ENCODE measurements at places on chromosomes 12 and 14.
A peak's percentile ranks its signal among the peaks of the same experiment; 100 is the strongest.

GRCh38 chr14:96143906-96144305, 60.7 kb upstream of the BDKRB2 start:
- H3K27ac ChIP-seq: no peak overlapping the region
- no peak overlapping the region for H3K4me3 ChIP-seq
- H3K27me3 ChIP-seq: no peaks in the 10 kb centered on the region
- DNase-seq: no peak

- peak overlapping the region; percentile 88 for H3K27ac ChIP-seq
- DNase-seq: no peak
- H3K4me1 ChIP-seq: no peaks in the 10 kb centered on the region
- no peaks in the 10 kb centered on the region for H3K27me3 ChIP-seq
- H3K4me3 ChIP-seq: peak overlapping the region; percentile 100
These were observed 1.2 kb downstream of the CLIP1 start for GRCh38 chr12:122421187-122421820.

- no peak overlapping the region for H3K27ac ChIP-seq
- H3K4me3 ChIP-seq: no peak overlapping the region
These were observed 176.2 kb upstream of the PDZRN4 start for GRCh38 chr12:41011939-41012338.

- peaks cover 12% of the 10 kb centered on the region for H3K27me3 ChIP-seq
- no peak overlapping the region for H3K27ac ChIP-seq
- peak; percentile 70 for DNase-seq
- no peak overlapping the region for H3K4me3 ChIP-seq
- no peaks in the 10 kb centered on the region for H3K36me3 ChIP-seq
- no peaks in the 10 kb centered on the region for H3K4me1 ChIP-seq
These were observed 5.3 kb upstream of the BEGAIN start for GRCh38 chr14:100592461-100592891.

DNA sequence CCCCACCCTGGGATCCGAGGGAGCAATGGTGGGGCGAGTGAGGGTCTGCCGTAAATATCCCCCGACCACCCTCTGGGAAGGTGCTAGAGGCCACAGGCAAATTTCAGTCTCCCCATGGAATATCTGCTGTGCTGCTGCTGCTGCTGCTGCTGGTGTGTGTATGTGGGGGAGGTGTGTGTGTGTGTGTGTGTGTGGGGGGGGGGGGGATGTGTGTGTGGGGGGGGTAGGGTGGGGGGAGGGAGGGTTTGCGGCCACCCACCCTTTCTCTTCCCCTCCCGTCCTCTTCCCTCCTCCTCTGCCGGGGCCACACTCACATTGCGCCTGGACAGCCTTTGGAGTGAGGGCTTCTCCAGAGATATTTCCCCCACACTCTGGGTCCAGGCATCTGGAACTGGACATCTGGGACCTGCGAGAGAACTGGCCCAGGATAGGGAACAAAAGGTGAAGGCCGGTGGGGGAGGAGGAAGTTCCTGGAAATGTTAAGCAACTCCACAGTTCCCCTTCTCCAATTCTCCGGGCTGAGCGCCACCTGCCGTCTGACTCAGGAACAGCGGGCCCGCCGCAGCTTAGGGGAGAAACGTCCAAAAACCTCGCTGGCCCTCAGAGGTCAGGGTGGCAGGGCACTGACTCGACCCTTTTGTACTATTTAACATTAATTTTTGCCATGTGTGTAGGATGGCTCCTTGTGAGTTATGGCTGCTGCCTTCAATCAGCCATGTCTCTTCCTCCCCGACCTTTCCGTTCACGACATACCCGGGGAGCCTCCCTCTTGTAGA, at the start of gene C1RL:
Gene C1RL (minus strand): TSS at position 419 of the 776 bp plus-strand sequence. CDS start 34 bp downstream, at position 385.
- no peaks in the 10 kb centered on the region for H3K4me1 ChIP-seq
- peak within 1 kb of the TSS; percentile 46 for H3K4me3 ChIP-seq
- no peaks in the 10 kb centered on the region for H3K27me3 ChIP-seq
- H3K36me3 ChIP-seq: peaks cover 15% of the 10 kb centered on the region
- no peak for DNase-seq
- peak within 1 kb of the TSS; percentile 80 for H3K27ac ChIP-seq

- H3K36me3 ChIP-seq: no peaks in the 10 kb centered on the region
- H3K4me3 ChIP-seq: peak overlapping the region; percentile 52
- DNase-seq: no peak
- no peaks in the 10 kb centered on the region for H3K27me3 ChIP-seq
- H3K4me1 ChIP-seq: peaks cover 17% of the 10 kb centered on the region
These were observed 3.2 kb upstream of the ZNF839 start for GRCh38 chr14:102316338-102316742.

DNA sequence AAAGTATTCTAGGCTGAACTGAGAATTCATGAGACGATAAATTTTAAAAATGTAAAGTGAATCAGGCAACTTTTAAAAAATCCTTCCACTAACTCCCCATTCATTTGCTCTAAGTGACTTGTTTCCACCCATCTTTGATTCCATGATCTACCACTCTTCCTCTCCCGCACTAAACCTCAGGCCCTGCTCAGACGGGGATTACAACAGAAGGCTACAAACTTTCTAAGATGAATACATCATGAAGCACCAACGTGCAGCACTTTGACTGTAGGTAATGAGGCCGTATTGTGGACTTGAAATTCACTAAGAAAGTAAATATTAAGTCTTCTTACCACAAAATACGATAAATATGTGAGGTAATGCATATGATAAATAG, 30.0 kb downstream of the TMEM132D start:
- H3K4me3 ChIP-seq: no peak overlapping the region
- no peaks in the 10 kb centered on the region for H3K27me3 ChIP-seq
- no peaks in the 10 kb centered on the region for H3K36me3 ChIP-seq
- no peak for DNase-seq

DNA sequence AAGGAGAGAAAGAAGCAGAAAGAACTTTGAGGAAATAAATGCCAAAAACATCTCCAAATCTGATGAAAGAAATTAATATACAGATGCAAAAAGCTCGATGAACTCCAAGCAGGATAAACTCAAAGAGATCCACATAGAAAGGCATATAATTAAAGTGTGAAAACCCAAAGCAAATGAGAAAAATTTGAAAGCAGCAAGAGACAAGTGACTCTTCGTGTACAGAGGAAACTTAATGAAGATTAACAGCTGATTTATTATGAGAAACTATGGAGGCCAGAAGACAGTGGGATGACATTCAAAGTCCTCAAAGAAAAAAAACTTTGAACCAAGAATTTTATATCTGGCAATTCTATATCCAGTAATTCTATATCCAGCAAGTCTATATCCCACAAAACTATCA, 163.0 kb upstream of the TMCC3 start:
- no peak overlapping the region for H3K4me3 ChIP-seq
- H3K27ac ChIP-seq: no peak overlapping the region
- no peaks in the 10 kb centered on the region for H3K27me3 ChIP-seq
- H3K36me3 ChIP-seq: no peaks in the 10 kb centered on the region
- no peak for DNase-seq

DNA sequence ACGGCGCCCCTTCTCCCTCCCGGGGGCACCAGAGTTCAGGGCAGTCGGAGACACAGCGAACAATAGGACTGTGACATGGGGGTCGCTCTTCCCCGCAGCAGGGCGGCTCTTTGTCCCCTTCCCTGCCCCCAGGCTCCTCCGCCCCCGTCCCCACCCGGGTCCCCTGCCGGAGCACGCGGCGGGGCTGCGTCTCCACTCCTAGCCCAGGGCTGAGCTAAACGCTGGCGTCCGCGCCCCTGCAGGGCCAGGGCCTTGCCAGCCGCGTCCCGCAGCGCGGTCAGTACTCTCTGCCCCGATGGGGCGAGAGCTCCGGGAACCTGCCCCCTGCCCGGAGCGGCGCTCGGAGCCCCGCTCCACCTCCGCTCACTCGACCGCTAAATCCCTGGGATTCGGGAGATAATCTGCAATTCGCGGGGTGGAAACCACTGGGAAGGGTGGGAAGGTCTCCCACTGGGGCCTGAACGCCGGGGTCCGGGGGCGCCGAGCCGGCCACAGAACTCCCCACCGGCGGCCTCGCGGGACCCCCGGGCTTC, 825 bp upstream of the CCDC85C start:
- H3K36me3 ChIP-seq: peaks cover 11% of the 10 kb centered on the region
- no peak for DNase-seq
- peak overlapping the region; percentile 87 for H3K27ac ChIP-seq
- H3K27me3 ChIP-seq: no peaks in the 10 kb centered on the region

- H3K27me3 ChIP-seq: no peaks in the 10 kb centered on the region
- H3K36me3 ChIP-seq: no peaks in the 10 kb centered on the region
- no peak for DNase-seq
- H3K4me1 ChIP-seq: peaks cover 23% of the 10 kb centered on the region
- H3K4me3 ChIP-seq: no peak overlapping the region
- H3K27ac ChIP-seq: peak overlapping the region; percentile 83
These were observed 45.2 kb downstream of the GRIP1 start for GRCh38 chr12:66633676-66634075.

GRCh38 chr14:75183225-75183624, 6.8 kb upstream of the TMED10 start:
- H3K27ac ChIP-seq: peak overlapping the region; percentile 46
- no peaks in the 10 kb centered on the region for H3K36me3 ChIP-seq
- no peaks in the 10 kb centered on the region for H3K27me3 ChIP-seq
- no peak for DNase-seq
- peaks cover 5% of the 10 kb centered on the region for H3K4me1 ChIP-seq

DNA sequence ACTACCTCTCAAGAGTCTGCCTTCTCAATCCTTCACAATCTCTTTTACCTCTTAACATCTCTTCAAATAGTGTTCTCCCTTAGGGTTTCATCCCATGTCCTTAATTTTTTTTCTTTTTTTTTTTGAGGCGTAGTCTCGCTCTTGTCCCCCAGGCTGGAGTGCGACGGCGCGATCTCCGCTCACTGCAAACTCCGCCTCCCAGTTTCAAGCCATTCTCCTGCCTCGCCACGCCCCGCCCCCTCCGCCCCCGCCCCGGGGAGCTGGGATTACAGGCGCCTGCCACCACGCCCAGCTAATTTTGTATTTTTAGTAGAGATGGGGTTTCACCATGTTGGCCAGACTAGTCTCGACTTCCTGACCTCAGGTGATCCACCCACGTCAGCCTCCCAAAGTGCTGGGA, 7.0 kb upstream of the BCAT1 start:
- no peaks in the 10 kb centered on the region for H3K27me3 ChIP-seq
- no peaks in the 10 kb centered on the region for H3K36me3 ChIP-seq
- no peak overlapping the region for H3K4me3 ChIP-seq
